ENCODE measurements at places on chromosomes 16 and 17.

GRCh38 chr17:34761646-34762045 lies 182.3 kb downstream of the TMEM132E start:
- DNase-seq = no peak

DNA sequence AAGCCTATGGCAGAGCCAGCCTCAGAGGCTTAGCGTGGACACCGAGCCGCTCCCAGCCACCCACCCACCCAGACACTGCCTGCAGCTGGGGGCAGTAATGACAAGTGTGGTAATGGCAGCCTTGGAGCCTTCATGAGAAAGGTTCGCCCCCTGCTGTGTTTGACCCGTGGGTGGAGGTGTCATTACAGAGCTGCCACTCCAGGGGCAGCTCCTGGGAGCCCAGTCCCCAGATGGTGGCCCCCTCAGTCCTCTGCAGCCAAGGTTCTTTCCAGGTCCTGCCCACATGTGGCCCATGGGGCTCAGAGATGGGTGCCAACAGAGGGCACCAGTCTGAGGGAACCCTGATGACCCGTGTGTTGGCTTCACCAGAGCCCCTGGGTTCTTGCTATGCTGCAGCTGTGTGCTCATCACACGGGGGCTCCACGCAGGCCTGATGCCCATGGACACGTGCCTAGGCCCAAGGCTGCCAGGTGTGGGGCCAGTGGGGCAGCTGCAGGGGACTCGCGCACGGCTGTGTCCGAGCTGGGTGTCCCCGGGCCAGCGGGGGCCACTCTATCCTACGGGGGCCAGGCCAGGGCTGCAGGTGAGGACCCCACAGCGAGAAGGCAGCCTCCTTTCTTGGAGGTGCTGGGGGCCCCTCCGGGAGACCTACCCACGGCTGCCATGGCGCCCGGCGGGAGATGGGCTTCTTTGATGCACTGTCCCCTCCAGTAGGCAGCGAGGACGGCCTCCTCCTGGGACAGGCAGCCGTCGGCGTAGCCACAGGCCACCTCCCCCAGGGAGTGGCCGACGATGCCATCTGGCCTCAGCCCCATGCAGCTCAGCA lies 8.1 kb downstream of the FASN start:
- no peak for DNase-seq

GRCh38 chr16:1958715-1959268 lies 546 bp upstream of the NDUFB10 start:
- no peak for DNase-seq

- no peak for DNase-seq
These were observed 18.0 kb downstream of the KLHDC4 start for GRCh38 chr16:87747626-87748414.

GRCh38 chr17:37648555-37648954 lies 5.3 kb upstream of the DDX52 start:
- no peak for DNase-seq

DNA sequence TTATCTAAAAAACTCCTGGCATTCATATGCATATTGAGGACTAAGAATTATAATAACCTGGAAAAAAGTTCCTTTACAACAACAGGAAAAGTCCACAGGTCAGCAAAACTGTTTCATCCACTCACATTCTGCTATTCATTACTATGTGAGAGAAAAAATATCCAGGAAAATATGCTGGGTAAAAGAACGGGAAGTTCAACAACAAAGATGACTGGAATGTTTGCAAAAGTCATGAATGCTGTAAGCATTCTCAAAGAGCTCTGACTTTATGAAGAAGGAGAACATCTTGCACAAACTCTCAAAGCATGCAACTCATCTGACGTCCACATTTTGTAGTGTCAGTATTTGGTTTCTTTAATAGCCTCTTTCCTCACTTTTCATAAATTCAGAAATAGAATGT lies 56.9 kb upstream of the ALDH3A1 start:
- no peak for DNase-seq

DNA sequence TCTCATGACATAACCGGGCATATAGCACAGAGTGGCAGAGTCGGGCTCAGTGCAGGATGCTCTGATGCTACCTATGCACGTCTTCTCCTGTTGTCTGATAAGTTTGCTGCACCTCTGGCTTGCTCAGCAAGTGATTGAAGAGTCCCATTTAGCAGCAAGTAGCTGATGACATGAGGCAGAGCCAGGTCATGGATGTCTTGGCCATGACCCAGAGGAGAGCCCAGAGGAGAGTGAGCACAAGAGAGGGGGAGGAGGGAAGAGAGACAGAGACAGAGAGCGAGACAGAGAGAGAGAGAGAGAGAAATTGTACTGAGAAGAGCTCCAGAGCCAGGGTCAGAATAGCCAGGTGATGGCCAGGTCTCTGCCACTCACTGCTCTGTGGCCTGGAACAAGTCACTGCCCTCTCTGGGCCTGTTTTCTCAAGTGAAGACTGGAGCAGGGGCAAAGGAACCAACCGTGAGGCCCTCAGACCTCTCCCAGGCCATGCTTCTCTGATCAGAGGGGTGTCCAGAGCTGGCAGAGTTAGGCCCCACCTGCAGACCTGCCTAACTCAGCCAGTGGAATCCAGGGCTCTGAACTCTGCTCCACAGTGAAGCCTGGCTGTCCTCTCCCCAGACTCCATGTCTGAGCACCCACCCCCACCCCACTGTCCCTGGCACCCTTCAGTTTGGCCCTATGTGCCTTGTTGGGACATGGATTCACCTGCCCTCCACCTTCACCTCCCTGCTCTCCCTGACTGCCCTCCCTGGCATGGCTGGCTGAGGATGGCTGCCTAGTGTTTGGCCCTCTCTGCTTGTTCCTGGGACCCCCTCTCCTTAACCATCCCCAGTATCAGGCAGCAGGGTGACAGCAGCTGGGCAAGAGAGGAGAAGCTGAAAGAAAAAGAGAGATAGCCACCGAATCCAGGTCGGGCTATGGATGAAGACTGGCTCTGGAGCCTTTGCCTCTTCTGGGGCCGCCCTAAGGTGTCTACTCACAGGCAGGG lies 4.3 kb upstream of the KRT35 start:
- DNase-seq = no peak
